ENCODE measurements at places on chromosomes 6 and 20.

GRCh38 chr6:83365931-83366330, 64.9 kb downstream of the ME1 start:
- no peak for DNase-seq

DNA sequence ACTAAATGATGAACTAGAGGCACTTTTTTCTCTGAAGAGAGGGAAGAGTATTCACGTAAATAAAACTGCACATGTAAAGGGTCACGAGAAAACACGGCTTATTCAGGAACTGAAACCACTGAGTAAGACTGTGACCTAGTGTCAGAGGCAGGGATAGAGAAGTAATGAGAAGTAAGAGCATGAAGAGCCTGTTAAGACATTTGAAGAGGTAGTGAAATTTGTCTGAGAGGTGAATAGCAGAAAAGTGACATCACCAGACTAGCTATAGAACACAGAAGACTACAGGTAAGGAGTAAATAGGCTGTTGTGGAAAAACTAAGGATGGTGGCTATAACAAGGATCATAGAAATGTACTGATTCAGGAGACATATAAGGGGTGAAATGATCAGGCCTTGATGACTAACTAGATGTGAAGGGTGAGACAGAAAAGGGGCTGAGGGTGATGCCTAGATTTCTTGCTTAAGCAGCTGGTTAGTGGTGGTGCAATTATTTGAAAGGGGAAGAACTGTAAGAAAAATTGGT, 76.8 kb downstream of the REV3L start:
- DNase-seq: no peak

- DNase-seq: no peak
Observed at GRCh38 chr6:42141603-42142117, 760 bp downstream of the C6orf132 start.

DNA sequence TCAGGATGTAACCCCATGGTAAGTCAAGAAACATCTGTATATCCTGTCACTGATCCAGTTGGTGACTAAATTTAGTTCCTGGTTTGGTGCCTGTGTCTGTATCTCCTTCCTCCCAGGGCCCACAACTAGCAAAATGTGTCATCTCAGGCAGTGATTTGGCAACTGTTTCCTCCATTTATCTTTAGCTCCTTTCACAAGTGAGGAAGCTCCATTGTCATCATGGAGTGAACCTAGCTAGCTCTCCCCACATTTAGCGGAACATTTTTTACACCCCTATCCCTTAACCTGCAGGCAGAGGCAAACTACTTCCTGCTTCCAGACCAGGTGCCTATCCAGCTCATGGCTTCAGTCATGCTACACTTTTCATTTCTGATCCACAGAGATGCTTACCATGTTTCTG, 99.5 kb downstream of the IPCEF1 start:
- DNase-seq: no peak

DNA sequence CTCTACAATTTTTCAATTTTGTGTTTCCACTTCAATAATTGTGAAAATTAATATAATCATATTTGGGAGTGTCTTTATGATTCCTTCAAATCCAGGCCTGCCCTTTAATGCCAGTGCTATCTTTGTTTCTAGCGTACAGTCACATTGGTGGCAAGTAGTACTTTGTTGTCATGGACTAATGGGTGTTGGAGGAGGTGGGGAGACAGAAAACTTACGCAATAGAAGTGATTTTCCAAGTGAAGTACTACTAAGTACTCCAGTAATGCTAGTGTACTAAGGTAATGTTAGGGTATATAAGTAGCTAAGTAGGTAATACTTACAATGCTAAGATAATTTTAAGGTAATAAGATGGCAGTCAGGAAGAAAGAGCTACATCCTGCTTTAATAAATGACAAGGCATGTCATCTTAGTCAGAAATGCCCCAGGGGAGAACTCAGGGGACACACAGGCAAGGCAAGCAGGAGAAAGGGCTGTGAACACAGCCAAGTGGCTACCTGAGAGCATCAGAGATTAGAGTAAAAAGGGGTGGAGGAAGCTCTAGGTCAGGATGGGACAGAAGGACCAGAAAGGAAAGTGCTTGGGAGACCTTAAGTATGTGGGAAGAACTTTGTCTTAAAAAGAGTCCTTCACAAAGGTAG, 217.2 kb upstream of the PRDM1 start:
- no peak for DNase-seq

GRCh38 chr6:90285611-90286381, 10.8 kb downstream of the BACH2 start:
- DNase-seq: peak; percentile 67

DNA sequence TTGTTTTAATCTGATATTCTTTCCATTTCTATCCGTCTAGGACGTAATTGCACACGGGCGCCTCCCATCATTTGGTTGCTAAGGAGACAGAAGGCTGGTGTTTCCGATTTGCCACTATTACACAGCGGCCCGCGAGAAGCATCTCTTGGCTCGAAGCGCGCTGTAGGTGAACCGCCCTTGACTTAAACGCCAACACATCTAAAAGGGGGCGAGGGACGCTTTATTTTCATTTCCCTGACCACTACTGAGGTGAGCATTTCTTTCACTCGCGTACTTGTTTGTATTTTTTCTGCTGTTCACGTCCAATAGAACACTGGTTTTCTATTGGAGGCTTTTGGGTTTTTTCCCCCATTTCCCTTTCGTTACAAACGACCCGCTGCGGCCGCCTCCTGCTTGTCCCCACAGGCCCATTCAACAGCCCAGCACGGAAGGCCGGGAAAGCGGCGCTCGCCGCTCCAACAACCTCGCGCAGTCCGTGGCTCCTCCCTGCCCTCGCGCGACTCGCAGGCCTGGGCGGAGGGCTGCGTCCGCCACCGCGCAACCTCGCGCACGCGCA, 505 bp upstream of the WRNIP1 start:
- DNase-seq: no peak

DNA sequence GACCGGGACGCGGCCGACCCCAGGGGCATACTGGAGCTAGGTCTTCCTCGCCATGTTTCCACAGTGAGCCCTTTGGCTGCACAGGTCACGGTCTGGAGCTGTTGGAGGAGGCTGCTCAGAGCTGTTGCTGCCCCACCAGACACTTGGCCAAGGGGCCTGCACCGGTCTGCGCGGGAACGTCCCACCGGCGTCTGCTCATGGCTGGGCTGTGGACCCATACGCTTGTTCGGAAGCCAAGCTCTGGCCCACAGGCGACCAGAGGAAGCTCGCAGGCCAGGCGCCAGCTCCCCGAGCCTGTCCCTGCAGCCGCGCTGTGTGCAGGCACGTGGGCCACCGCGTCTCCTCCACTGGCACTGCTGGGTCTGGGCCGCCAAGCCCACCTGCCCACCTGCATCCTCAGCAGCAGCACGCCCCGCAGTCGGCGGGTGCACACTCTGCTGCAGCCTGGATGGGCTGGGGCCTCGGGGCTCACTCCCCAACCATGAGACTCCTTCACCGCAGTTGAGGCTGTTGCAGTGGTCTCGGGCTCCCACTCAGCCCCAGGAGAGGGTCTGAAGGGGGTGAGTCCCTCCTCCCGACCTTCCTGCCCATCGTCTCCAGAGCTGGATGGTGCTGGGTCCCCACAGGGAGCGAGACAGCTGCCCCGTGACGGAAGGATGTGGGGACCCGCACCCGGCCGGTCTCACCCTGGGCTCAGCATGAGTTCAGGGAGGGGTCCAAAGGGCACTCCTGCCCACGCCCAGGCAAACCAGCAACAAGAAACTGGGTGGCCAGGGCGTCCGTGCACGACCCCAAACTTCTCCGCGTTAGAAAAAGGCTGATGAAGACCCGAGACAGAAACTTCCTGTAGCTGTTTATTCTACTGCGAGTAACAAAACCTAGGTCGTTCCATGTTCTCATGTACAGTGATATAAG, 15.5 kb upstream of the TCFL5 start:
- DNase-seq: no peak

DNA sequence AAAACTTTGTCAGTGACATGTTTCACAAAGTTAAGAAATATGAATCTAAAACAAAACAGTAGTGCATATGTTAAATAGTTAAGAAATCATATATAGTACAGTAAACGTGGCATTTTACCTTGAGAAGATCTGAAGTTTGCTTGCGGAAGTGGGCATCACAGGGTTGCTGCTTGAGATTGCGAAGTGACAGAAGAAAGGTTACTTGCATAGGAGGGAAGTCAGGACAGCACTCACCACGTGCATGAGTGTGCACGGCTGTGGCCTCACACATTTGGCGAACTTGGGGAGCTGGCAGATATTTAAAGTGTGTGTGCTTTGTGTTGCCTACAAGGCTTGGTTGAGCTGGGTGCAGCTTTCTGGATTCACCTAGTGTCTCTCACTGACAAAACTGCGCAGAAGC, 431.5 kb upstream of the ARID1B start:
- DNase-seq: no peak

DNA sequence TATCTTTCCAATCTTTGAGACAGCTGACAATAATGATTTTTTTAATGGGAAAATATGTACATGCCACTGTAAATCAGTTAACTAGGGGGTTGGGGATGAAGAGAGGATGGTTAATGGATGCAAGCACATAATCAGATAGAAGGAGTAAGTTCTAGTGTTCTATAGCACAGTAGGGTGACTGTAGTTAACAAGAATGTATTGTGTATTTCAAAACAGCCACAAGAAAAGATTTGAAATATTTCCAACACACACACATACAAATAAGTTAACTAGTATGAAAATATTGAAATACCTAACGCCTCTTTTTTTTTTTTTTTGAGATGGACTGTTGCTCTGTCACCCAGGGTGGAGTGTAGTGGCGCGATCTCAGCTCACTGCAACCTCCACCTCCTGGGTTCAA, 153.4 kb upstream of the SALL4 start:
- no peak for DNase-seq

DNA sequence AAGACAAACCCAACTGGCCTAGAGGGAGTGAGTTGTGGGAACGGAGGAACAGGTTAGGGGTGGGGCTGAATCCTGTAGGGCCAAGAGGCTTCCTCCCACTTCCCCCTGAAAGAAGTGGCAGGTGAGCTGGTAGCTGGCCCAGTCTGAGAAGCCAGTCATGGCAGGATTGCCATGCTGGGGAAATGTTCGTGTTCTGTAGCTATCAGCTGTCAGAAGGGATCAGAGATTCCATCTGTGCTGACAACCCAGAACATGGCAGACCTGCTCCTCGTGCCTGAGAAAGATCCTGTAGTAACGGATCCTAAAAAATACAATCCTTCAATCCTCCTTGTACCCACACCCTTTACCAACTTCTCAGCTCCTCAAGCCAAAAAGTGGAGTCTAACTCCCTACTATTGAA, 43.0 kb downstream of the BANF2 start:
- DNase-seq: no peak

GRCh38 chr6:89483111-89483720, 50.3 kb downstream of the ANKRD6 start:
- DNase-seq: no peak

- no peak for DNase-seq
Observed at GRCh38 chr20:59101961-59102360, 59.4 kb upstream of the PRELID3B start.

DNA sequence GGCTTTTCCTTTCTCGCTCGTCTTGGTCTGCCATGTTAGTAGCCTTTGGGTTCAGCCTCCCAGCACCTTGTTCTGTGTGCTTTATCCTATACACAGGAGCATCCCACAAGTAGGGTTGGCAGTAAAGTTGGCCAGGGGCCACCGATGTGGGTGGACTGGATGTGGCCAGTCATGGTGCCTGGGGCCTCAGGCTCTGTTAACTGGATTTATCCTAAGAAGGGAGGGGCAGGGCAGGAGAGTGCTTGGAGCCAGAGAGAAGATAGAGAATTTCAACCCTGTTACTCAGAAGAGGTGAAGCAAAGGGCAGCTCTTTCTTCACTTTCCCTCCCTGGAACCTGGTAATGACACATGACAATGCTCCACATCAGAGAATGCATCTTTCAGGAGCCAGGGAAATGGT, 14.1 kb upstream of the SIRPB2 start:
- DNase-seq: no peak

- no peak for DNase-seq
Observed at GRCh38 chr20:37760322-37760721, 66.5 kb downstream of the CTNNBL1 start.

DNA sequence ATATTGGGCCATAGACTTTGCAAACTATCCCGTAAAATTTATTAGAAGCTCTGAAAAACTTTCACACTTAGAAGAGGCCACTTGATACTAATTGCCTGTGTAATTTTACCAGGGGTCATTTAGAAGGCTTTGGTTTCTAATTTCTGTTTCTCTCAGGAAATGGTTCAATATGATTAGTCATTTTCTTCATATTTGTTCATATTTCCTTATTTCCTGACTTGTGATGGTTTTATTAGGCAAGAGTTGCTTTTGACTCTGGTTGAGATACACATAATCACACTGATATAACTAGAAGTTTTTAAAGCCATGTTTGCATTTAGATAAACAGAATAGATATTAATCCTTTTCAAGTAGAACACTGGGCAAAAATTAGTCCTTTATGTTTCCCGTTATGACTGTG, 11.8 kb upstream of the HBS1L start:
- DNase-seq: no peak

- DNase-seq: no peak
Observed at GRCh38 chr6:14075095-14075503, 42.5 kb upstream of the CD83 start.

DNA sequence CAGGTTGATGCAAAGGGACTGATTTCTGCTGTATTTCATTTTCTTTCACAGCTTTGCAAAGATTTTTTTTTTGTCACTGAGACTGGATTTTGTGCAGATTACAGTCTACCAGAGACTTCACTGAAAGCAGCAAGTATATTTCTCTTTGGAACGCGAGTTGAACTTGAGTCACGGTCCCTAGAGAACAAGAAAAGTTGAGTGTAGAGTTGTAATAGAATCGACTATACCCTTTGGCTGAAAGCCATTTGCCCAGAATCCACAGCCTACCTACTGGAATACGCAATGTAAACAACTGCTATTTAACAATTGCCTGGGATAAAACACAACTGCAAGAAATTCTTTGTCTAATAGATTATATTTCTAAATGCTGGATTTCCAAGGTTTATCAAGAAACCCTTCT, 520.6 kb downstream of the HDGFL1 start:
- DNase-seq: no peak

GRCh38 chr6:170130771-170131241, 160.1 kb downstream of the DLL1 start:
- no peak for DNase-seq

DNA sequence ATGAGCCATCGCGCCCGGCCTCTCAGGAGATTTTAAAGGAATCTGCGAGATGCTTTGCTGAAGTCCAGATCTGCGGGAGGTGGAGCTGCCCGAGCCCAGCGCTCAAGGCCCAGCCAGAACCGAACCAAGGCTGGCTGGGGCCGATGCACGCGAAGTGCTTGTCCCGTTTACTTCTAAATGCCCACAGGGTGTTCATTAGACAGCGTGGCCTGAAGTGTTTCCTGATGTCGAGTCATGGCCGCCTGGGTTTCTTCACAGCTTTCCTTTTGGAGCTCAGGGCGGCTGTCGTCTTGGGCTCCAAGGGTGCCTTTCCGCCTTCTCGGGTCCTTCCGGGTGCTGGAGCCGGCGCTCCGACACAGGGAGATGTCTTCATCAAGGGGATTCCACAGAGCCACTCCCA, 25.1 kb upstream of the CCR6 start:
- no peak for DNase-seq

GRCh38 chr6:104987218-104987617, 30.3 kb downstream of the LIN28B start:
- no peak for DNase-seq

DNA sequence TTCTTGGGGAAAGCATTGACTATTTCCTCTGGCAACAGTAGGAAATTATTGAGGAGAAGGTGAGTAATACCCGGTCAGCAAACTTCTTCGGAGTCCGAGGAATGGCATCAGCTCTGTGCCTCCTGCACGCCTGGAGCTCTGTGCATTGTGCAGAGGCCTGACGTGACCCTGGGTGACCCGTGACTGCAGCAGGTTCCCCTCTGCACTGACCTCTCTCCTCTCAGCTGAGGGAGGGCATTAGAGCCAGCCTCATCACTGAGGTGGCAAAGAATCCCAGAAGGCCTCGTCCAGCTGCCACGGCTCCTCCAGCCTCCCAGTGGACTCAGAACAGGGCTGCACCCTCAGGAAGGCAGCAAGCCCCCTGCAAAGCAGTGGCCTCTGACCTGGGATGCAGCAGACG, 502.9 kb downstream of the CD83 start:
- no peak for DNase-seq

All from hypothalamus (tissue), 51 donors.